ENCODE measurements at places on chromosomes 3 and 15.

DNA sequence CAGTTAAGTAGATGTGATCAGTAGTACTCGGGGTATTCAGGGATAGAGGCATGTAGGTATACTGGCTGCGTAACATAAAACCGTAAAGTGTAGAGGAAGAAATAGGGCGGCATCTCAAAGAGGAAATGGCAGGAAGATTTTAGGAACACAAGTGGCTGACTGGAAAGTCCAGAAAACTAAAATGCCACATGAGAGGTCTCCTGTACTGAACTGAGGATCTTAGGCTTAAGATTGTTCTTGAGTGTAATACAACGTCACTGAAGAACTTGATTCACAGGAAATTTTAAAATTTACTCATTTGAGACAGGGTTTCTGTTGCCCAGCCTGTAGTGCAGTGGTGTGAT, 2.3 kb upstream of the LMLN start:
- DNase-seq = no peak

DNA sequence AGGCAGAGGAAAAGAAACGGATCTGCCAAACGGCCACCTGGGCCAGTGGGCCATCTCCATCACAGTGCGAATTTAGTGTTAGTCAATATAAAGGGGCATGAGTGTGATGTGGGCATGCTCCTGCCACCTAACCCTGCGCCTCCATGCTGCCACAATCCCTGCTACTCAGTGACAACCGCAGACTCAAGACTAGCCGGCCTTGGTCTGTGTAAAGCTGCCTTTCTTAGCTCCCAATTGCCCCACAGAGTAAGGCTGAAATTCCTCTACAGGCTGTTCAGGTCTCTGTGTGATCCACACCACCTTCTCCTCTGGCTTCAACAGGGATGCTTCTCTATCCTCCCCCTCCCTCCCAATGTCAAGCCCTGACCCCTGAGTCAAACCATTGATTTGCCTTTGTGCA, 269.7 kb downstream of the XXYLT1 start:
- no peak for DNase-seq

DNA sequence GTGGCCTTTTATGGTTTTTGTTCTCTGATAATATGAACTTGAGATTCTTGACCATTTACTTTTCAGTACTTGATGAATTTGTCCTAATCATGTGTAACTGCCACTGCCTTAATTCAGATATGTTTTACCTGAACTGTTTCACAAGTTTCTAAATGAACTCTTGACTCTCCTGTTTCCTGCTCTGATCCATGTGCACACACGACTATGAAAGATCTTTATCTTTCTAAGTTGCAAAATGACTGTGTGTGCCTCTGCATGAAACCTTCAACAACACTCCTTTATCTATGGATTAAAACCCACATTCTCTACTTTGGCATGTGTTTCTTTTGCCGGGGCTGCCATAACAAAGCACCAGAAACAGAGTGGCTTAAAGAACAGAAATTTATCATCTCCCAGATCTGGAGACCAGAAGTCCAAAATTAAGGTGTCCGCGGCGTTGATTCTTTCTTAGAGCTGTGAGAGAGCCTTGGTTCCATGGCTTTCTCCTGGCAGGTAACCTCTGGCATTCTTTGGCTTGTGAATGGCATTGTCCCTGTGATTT, 275.0 kb downstream of the ADAMTSL3 start:
- DNase-seq = no peak

GRCh38 chr3:189276444-189277219, 104.9 kb downstream of the TPRG1 start:
- DNase-seq = no peak

- no peak for DNase-seq
These were observed 36.8 kb upstream of the TRH start for GRCh38 chr3:129937717-129938116.

DNA sequence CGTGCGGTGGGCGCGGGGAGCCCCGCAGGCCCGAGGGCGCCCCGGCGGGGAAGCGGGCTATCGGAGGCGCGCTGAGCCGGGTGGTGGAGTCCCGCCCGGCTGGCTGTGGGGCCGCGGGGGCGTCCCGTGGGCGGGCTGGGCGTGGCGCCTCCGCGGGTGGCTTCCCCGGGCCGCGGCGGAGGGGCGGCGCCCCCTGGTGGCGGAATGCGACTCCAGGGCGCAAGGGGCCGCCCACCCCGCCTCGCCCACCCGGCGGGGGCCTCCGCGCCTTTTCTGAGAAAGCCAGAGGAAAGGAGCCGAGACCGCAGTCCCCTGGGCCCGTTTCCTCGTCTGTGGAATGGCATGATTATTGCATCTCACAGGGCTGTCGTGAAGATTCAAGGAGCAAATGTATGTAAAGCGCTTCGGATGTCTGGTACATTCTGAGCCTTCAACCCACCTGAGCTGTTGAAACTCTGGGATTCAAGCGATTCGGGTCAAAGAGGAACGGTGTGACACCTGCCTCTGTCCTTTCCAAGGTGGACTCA, 31.9 kb upstream of the RAB6B start:
- DNase-seq = peak; percentile 85

GRCh38 chr3:23928524-23928923, 11.6 kb downstream of the RPL15 start:
- DNase-seq = no peak

DNA sequence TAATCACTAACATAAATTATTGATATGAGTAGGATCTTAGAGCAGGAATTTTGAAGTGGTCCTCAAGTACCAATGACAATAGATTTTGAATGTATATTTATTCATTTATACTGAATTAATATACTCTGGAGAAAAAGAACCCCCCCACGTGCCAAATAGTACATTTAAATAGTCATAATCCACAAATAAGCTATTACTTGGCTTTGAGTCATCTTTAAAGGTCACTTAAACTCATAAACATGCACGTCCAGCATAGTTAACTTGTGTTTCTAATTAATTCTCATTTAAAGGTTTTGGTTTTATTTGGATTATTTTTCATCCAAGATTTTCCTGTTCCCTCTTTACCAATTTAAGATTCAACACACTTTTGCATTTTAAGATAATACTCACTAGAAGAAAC, 35.1 kb downstream of the FGF7 start:
- no peak for DNase-seq

DNA sequence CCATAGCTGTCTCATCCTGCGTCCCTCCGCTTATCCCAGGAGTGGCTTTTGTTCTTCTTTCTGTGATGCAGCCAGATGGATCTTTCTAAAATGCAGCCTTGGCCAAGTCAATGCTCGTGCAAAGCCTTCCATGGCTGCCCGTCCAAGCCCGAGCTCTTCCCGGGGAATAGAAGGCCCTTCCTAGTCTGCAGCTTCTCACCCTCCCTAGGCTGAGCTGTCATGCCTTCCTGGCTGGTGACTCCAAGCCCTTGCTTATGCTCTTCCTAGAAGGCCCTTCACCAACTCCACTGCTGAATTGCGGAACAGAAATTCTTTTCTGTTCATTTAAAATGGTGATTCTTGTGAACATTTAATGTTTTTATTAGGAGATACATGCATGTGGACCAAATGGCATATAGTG, 95.9 kb downstream of the SMAD6 start:
- DNase-seq = no peak

GRCh38 chr3:89506462-89507103, 399.2 kb downstream of the EPHA3 start:
- no peak for DNase-seq

DNA sequence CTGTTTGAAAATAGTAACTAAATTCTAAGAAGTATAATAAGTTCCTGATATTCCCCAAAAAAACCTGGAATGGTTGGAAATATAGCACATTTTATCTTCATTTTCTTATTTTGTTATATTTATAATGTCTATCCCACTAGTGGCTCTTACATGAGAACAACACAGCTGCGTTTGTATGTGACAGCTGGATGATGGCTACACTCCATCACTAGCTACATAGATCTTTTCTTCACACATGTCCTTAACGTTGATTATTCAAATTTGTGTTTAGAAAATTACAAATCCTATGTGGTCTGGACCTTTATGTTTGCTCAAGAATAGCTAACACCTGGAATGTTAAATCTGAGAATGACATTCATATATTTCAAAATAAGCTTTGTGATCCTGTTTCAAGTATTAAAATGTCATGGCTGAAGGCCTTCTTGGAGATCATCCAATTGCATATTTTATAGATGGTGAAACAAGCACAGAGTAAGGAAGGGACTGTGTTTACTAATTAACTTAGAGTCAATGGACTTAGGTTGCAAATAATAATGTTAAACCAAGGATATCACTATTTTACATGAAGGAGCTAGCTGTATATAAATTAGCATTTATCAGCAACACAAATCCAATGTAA, 60.8 kb downstream of the ATP13A5 start:
- DNase-seq = no peak

DNA sequence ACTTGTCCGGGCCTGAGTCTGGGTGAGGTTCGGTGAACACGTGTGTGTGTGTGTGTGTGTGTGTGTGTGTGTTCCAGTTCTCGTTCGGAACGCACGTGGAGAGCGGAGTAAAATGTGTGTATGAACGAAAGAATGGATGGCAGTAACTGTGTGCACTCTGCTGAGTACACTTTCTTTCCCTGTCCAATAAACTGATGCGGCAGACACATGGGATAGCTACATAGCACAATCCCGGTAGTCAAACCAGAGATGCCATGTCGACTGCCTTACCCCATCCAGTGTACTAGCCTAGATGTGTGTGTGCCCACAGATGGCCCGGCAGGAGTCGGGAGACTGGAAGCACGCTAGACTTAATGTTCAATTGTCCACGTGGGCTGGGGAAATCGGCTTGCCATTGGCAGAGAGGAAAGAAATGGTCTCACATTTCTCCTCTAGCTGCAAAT, 507 bp upstream of the GOLIM4 start:
- peak; percentile 28 for DNase-seq

DNA sequence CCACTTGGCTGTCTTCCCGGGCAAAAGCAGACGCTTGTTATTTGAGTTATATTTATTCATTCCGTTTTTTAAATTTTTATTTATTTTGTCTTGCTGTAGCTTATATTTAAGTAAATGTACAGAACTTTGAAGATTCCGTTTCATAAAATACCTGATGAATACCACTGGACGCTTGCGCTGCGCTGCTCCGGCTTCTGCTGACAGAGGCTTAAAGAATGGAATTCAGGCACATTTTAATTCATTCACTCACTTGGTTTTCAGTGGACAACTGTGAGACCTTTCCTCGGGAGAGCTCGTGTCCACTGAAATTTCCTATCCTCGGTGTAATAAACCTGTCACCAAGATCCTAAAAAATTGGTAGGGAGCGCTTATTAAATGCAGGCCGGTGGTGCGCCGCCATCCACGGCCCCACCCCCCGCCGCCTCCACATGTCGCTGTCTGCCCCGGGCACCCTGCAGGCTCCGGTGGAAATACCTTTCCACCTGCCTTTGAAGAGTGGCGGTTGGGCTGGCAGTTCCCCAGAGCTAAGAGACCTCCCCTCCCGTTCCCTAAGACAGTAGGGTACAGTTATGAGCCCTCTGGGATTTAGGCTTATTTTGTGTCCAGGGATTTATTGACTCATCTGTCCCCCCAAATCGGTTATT, 62.5 kb upstream of the UBE2E1 start:
- DNase-seq = no peak
